ENCODE measurements at places on chromosomes 6 and 20. TPM values are rescaled to one million over a fixed set of nuclear protein-coding genes. Genes with fewer than 3 reads are reported as not detected.

ALDH5A1 gene
- 4.7 TPM for total RNA-seq

PNRC1 gene
- 1,160 TPM for total RNA-seq

DNA sequence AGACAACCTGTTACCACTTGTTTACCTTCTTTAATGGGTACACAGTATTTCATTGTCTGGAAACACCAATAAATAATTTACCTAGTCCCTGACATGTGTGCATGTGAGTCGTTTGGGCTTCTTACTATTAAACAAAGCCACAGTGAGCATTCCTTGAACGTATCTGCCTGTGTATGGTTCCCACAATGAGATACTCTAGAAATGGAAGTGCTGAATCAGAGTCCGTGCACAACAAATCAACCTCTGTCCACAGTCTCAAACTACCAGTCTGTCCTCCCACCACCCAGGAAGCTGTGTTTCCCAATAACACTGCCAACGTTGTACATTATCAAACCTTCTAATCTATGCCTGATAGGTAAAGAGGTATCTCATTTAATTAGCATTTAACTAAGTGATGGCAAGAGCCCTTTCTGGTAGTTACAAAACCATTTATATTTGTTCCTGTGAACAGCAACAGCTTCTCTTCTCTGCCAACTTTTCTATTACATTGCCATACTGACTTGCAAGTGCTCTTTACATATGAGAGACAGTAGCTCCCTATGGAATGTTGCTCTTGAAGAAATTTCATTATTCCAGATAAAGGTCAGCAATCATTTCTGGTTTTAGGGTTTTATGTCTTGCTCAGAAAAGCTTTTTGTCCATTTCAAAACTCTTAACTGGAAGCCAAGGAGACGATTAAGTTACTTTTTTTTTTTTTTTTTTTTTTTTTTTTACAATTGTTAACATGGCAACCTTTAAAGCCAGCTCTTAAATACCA is 14.7 kb downstream of the JAG1 start:
- DNase-seq: no peak

GRCh38 chr6:165774903-165775601 is 112.0 kb upstream of the PDE10A start:
- DNase-seq: no peak

- DNase-seq: no peak
These were observed 46.4 kb downstream of the UTRN start for GRCh38 chr6:144331491-144331969.

GRCh38 chr6:11606332-11606731 is 68.8 kb downstream of the TMEM170B start:
- no peak for DNase-seq

DNA sequence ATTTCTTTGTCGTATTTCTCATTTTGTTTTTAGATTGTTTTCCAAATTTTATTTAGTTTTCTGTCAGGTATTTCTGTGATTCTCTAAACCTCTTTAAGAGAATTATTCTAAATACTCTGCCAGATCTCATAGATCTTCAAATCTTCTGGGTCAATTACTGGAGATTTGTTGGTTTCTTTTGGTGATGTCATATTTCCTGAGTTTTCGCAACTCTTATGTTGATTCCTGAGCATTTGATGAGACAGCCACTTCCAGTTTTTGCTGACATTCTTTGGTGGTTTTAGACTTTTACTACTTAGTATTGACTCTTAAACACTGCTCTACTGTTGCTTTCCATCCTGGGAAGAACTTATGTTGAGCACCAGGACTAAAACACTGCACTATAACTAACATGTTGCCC is 21.9 kb downstream of the ADGB start:
- no peak for DNase-seq

Data from CD8-positive, alpha-beta T cell (primary cell).